Stimulated activated CD4-positive, alpha-beta T cell treated with anti-CD3 and anti-CD28 coated beads, Interleukin-12 subunit alpha, Interleukin-12 subunit beta, amount 100 ng/mL, for 24 hours (primary cell): ENCODE measurements at places on chromosomes 7 and 10.

DNA sequence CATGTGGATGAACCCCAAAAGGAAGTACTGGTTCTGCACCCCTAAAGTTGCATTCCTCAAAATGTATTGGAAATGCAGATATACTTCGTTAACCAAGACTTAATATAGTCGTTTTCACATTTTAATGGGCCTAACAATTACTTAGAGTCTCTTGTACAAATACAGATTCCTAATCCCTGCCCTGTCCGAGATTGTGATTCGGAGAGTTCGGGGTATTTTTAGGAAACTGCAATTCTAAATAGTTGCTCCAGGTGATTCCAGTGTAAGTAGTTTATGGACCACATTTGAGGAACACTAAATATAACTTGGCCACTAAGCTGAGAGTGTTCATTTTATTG is 830 bp downstream of the TRUB1 start:
- DNase-seq = no peak

DNA sequence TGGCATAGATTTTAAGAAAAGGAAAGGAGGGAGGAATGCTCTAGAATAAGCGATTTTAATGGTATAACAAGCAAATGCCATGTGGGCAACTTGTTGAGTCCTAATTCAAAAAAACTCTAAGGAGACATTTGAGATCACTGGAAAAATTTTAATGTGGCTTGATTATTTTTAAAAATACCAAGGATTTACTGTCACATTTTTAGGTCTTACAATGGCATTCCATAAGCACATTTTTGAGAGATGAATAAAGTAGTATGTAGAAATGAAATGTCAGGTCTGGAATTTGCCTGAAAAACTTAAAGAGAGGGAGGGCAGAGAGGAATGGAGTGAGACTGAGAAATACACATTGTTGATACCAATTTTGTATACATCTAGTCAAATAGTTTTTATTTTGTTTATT is 20.3 kb downstream of the NCAPG2 start:
- no peak for DNase-seq

DNA sequence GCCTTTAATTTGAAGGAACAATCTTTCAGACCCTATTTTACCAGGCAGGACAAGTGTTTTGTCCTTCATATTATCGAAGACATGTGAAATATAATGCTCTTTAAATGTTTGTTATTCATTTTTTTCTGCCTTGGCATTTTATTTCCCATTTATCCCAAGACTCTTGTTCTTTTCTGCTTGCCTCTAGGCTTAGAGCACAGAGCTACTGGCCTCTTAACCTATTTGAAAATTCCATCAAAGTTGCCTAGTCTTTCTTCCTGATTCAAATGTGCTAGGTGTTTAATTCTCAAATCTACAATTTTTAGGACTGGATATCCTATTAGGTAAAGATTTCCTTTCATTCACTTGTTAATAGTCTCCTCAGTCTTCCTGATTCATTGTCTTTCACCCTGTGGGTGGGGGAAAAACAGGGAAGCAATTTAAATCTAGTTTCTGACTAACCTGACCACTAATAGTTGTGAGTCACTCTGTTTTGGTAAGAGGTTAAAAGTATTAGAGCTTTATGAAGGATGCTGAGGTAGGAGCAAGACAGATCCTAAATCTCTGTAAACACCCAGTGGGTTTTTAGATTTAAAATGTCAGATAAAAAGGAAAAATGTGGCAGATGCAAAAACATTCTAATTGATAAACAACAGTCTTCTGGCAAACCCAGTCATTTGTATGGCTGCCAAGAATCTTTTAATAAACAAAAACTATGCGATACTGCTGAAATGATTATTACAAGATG is 1.5 kb downstream of the LIPK start:
- no peak for DNase-seq

GRCh38 chr7:159104188-159104920 is 40.3 kb downstream of the VIPR2 start:
- no peak for DNase-seq

- no peak for DNase-seq
Measured at GRCh38 chr7:139109983-139110411, 477 bp upstream of the ZC3HAV1 start.

DNA sequence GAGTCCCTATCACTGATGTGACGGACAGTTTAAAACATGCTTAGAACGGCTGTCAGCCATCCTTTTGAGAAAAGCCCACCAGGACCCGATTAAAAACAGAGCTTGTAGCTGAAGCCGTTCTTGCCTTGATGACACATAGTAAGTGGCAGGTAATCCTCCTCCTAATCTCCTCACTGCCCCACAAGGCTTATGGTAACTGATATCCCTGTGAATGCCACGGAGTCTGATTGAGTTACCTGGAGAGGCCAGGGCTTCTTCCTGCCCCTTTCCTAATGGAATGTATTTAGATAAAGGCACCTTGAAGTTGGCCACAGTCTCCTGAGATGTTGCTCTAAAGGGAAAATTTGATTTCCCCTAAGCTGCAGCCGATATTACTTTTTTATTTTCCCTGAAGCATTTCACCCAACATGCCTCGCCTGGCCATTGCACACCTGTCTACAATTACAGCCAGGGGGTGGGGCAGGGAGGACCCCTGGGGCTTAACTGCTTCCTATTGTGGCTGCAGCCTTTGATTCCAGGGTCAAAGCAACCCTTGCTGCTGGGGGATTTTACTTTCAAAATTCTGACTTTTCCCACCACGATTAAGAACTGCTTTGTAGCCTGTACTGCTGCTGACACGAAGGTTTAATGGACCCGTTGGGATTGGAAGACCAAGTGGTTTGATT is 169.0 kb upstream of the GPR26 start:
- no peak for DNase-seq

GRCh38 chr10:71517298-71518169 is 120.8 kb downstream of the CDH23 start:
- DNase-seq = no peak

- DNase-seq = no peak
Measured at GRCh38 chr7:138879356-138879755, 81.4 kb upstream of the ATP6V0A4 start.

DNA sequence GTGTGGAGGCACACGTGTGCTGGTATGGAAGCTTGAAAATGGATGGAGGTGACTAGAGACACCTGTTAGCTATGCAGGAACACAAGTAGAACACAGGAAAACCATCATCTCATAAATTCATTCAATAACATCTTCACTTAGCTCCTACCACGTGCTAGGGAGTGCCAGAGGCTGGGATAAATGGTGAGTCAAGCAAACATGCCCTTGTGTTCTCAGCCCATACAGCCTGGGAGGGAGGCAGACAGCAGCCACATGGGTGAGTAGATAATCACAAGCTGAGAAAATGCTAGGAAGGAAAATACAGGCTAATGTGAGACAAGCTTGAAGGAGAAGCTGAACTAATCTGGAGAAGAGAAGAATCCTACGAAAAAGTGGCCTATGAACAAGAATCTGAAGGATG is 468.0 kb upstream of the ZMIZ1 start:
- no peak for DNase-seq

DNA sequence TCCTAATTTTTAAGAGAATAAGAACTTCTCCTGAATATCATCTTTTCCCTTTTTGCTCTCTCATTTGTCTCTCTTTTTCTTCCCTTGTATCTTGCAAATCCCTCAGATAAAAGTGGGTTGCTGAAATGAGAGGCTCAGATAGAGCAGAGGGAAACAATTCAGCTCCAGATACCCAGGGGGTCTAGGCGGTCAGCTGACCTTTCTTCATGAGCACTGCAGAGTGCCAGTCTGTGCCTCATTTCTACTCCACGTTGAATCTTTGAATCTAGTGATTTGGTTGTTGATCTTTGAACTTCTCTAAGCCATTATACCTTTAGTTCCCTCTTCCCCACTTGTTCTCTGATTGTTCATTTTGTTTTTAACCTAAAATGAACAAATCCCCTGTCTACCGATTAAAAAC is 572.6 kb downstream of the PTPRN2 start:
- DNase-seq = no peak

GRCh38 chr10:28058746-28059145 is 59.9 kb upstream of the ODAD2 start:
- DNase-seq = no peak

DNA sequence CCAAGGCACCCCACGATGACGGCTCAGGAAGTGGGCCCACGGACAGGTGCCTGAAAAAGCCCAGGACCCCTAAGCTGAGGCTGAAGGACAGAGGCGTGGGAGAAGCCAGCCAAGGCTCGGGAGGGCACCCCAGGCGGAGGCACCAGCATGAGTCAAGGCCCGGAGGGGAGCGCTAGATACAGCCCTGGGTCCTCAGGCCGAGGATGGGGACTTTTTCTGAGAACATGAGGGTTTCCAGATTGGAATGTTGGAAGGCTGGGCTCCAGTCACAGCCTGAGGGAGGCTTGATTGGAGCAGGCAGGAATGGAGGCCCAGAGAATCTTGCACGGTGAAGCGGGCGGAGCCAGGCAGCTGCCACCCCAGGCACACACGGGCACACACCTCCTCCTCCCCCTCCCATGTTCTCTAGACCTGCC is 19.0 kb upstream of the ELFN1 start:
- no peak for DNase-seq

DNA sequence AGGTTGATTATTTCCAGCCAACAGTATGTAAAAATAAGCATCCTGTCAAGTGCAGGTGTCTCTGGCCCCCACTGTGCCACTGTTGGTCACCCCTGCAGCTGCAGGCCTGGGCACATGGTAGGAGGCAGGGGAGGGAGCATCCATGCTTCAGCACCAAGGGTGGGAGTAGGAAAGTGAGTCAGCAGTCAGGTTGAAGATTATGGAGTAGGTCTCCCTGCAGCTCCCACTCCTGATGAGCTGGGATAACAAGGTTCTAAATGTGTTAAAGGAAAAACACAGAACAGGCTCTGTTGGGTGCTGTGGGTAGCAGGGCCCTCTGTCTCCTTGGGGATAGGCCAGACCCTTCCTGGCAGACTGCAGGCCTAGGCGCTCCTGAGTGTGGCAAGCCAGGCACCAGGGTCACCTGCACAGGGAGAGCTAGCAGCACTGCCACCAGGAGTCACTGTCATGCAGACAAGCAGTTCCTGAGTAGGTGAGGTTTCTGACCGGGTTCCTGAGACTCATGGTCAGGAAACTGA is 59.3 kb downstream of the NUDCD3 start:
- no peak for DNase-seq

- no peak for DNase-seq
Measured at GRCh38 chr7:5525271-5526099, 101.9 kb upstream of the TNRC18 start.

GRCh38 chr10:60282771-60283353 is 106.8 kb downstream of the ANK3 start:
- DNase-seq = no peak

GRCh38 chr7:126760914-126761577 is 491.7 kb downstream of the GRM8 start:
- no peak for DNase-seq

DNA sequence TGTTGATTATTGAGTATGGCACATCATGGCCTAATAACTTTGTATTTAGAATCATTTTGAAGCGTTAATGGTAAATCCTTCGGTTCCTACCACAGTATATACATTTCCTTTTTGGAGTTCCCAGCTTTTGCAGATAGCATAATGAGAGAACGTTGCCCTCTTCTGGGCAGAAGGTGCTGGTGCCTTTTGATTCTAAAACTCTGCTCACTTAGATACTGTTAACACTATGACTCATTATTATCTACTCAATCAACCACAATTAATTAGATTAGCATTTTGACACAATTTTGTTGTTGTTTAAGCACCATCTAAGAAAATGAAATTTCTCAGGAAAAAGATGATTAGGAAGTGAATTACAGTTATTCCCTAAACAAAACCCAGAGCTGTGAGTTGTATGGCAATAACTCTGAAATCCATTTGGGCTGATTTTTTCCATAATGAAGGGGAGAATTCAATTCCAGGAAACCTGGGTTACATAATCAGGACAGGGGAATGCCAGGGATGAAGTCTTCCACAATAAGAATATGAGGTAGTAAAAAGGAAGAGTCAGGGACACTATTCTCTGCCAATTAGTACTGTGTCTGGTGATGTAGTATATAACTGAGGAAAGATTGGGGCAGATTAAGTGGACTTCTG is 11.5 kb upstream of the DLD start:
- DNase-seq = no peak

DNA sequence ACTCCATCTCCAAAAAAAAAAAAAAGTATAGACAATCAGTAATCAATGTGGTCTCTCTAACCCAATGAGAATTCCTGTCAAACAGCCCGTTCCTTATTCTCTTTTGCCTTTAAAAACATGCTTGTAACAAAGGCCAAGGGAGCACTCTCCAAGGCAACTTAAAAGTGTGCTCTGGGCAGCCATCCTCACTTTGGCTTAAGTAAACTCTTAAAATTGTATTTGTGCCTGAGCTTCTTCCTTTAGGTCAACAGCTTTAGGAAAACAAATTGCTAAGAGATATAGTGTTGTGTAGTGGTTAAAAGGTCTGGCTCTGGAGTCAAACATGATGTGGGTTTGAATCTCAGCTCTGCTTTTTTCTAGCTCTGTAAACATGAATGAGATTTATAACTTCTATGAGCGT is 13.9 kb upstream of the EPC1 start:
- DNase-seq = no peak

DNA sequence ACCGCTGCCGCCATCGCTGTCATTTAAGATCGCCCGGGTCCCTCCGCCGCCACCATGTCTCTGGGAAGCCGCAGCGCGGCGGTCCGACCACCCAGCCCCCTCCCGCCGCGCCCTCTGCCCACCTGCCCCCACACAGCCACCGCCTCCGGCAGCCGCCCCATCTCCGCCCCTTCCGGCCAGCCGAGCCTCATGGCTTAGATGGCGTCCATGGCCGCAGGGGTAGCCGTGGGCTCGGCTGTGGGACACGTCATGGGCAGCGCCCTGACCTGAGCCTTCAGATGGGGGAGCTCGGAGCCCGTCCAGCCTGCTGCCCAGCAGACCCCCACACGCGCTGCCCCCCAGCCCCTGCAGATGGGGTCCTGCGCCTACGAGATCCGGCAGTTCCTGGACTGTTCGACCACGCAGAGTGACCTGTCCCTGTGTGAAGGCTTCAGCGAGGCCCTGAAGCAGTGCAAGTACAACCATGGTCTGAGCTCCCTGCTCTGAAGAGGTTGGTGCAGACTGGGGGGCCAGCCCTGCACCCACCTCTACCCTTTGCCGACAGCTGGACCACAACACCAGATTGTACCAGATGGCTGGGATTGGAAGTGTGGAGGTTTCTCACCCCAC is 38.0 kb upstream of the TARP start:
- DNase-seq = no peak

DNA sequence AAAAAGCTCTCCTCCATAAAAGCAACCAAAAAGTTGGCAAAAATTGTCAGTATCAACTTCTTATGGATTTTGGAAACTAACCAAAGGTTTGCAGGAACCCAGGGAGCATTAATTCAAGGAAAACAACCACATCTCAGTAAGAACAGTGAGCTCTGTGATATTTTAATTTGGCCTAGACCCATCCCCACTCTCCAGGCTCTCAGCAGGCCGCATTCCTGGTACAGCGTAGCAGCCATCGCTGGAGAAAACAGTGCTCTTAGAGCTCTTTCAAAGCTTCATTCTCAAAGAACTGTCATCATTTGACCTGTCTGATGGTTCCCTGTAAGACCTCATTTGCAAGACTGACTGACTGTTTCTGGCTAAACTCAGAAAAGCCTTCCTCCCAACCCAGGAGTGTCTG is 81.9 kb downstream of the NUDCD3 start:
- no peak for DNase-seq

GRCh38 chr10:26481914-26482550 is 43.9 kb downstream of the APBB1IP start:
- no peak for DNase-seq
